Type B pancreatic cell (in vitro differentiated cells): ENCODE measurements at places on chromosomes 5 and 9. TPM values are rescaled to one million over a fixed set of nuclear protein-coding genes. Genes with fewer than 3 reads are reported as not detected.

The SEMA6A gene
- total RNA-seq: 74.0 and 84.2 TPM in 2 replicates

The SIT1 gene
- total RNA-seq: not detected in 2 replicates

The C5orf47 gene
- total RNA-seq: not detected in 2 replicates

The SURF2 gene
- 21.3 and 23.5 TPM in 2 replicates for total RNA-seq

The POC5 gene
- total RNA-seq: 9.9 and 16.0 TPM in 2 replicates

The C6 gene
- 1.2 and 2.3 TPM in 2 replicates for total RNA-seq

The CTSL gene
- total RNA-seq: 85.7 and 117 TPM in 2 replicates

The DAB2 gene
- total RNA-seq: 24.2 and 91.6 TPM in 2 replicates

GRCh38 chr5:42718591-42718990 is 38.0 kb upstream of the CCDC152 start:
- H3K36me3 ChIP-seq: no peaks in the 10 kb centered on the region
- no peak overlapping the region for H3K27ac ChIP-seq
- no peaks in the 10 kb centered on the region for H3K4me1 ChIP-seq
- H3K27me3 ChIP-seq: peaks cover 3% of the 10 kb centered on the region
- DNase-seq: no peak

DNA sequence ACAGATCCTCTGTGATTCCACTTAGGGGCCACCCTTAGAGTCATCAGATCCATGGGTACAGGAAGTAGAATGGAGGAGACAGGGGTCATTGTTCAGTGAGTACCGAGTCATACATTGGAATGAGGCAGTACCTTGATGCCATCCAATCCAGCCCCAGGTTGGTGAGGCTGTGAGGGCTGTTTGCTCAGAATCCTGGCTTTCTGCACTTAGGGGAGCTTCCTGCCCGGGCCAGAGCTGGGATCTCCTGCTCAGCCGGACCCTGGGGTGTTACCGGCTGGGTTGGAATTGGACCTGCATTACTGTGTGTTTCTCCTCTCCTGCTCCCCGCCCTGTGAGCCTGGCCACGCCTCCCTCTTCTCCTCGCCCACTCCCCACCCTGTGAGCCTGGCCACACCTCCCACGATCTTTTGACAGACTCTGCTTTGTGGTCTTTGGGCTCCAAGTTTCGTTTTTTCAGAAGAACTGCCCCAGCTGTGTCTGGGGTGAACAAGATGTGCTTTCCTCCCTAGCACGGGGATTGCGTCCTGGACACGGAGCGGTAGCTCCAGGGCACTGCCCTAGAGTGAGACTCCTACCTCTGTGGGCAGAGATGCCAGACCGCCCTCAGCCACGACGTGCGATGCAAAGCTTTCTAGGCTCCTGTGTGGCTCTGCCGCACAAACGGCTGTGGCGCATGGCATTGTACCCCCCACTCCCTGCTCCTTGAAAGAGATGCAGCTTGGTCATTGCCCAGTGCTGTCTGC is 15.4 kb downstream of the TRAF2 start:
- H3K27me3 ChIP-seq: no peaks in the 10 kb centered on the region
- H3K36me3 ChIP-seq: peaks cover 11% of the 10 kb centered on the region
- H3K4me1 ChIP-seq: no peaks in the 10 kb centered on the region
- H3K4me3 ChIP-seq: no peak overlapping the region
- DNase-seq: no peak
- peak overlapping the region; percentile 83 for H3K27ac ChIP-seq

- H3K36me3 ChIP-seq: no peaks in the 10 kb centered on the region
- no peaks in the 10 kb centered on the region for H3K27me3 ChIP-seq
- DNase-seq: no peak
- no peak overlapping the region for H3K4me3 ChIP-seq
- H3K27ac ChIP-seq: no peak overlapping the region
- H3K4me1 ChIP-seq: no peaks in the 10 kb centered on the region
These were observed 46.2 kb downstream of the F2RL2 start for GRCh38 chr5:76576996-76577395.

DNA sequence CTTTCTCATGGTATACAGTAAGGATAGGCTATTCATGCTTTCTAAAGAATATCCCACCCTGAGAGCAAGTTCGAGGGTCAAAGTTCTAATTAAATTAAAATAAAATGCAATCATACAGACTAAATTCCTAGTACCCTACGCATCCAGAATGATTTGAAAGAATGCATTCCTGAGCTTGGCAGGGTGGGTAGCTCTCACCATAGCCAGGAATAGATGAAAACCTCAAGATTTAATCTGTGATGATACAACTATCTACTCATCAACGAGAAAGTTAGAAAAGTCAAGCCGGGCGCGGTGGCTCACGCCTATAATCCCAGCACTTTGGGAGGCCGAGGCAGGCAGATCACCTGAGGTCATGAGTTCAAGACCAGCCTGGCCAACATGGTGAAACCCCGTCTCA is 32.3 kb downstream of the SERINC5 start:
- H3K36me3 ChIP-seq: peaks cover 5% of the 10 kb centered on the region
- H3K27ac ChIP-seq: no peak overlapping the region
- no peak overlapping the region for H3K4me3 ChIP-seq
- no peaks in the 10 kb centered on the region for H3K27me3 ChIP-seq
- peaks cover 33% of the 10 kb centered on the region for H3K4me1 ChIP-seq

DNA sequence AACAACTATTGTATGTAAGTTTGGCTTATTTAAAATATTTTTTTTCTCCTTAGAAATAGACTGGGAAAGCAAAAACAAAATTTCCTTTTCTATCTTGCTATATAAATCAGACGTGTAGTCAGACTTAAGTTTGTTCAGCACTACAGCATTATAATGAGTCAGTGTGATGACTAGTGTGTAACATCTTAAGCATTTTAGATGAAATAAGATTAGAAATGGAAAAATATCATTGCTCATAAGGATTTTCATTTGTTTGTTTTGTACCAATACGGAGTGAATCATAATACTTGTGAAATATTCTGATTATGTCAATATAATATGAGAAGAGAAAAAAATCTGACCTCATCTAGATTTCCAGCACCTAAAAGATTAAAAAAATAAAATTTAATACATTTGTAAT is 64.7 kb upstream of the RICTOR start:
- H3K27me3 ChIP-seq: no peaks in the 10 kb centered on the region
- H3K4me1 ChIP-seq: no peaks in the 10 kb centered on the region
- H3K27ac ChIP-seq: no peak overlapping the region
- DNase-seq: no peak

GRCh38 chr5:50967563-50968355 is 301.3 kb downstream of the PARP8 start:
- no peak for DNase-seq
- peak overlapping the region; percentile 63 for H3K27ac ChIP-seq
- H3K27me3 ChIP-seq: peaks cover 92% of the 10 kb centered on the region
- H3K4me3 ChIP-seq: peak overlapping the region; percentile 81

DNA sequence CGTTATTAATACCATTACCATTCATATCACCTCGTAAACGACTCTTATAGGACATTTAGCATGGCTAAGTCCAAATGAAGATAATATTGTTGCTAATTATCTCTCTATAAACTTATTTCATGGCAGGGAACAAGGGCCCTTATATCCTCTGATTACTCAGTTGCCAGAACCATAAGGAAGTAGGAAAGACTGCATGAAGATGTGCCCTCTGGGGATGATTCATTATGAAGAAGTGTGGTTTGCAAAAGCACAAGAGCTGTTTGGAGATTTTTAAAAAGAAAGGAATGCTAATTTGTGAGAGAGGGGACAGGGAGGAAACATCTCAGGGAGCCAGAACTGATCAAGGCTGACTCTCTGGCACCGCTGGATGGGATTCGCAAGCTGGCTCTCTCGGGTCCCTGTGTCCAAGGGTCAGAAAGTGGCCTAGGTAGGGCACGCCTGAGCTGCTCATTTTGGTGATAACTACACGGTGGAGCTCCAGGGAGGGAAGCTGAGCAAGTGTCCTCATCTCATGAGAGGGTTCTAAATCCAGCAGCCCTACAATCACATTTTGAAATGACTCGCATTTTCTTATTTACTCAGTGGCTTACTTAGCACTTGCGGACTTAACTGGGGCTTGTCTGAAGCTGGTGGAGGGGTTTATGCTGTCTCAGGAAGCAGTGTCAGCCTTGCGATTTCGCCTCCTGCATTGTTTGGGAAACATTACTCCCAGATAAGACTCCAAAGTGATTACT is 136.8 kb downstream of the C5orf15 start:
- peaks cover 4% of the 10 kb centered on the region for H3K4me1 ChIP-seq
- no peaks in the 10 kb centered on the region for H3K36me3 ChIP-seq
- H3K27me3 ChIP-seq: peaks cover 12% of the 10 kb centered on the region

- H3K4me3 ChIP-seq: no peak overlapping the region
- H3K36me3 ChIP-seq: no peaks in the 10 kb centered on the region
- no peak for DNase-seq
- H3K27me3 ChIP-seq: no peaks in the 10 kb centered on the region
These were observed 126.1 kb downstream of the FBXO38 start for GRCh38 chr5:148509893-148510292.

GRCh38 chr5:23612701-23613100 is 105.3 kb downstream of the PRDM9 start:
- no peak overlapping the region for H3K27ac ChIP-seq
- no peak for DNase-seq
- H3K4me3 ChIP-seq: no peak overlapping the region
- no peaks in the 10 kb centered on the region for H3K27me3 ChIP-seq
- no peaks in the 10 kb centered on the region for H3K4me1 ChIP-seq
